ENCODE measurements at places on chromosomes 3 and 15. TPM values are rescaled to one million over a fixed set of nuclear protein-coding genes. Genes with fewer than 3 reads are reported as not detected.

Gene FOXP1
- polyA plus RNA-seq = 13.9 TPM

Gene NCEH1
- polyA plus RNA-seq = 1.4 TPM

Gene ZIC4
- 0.03 TPM for polyA plus RNA-seq

Gene GRK7
- polyA plus RNA-seq = not detected

Gene CCR8
- polyA plus RNA-seq = 0.35 TPM

Data from H1 (cell line).